ENCODE measurements at places on chromosomes 2 and 18.

- DNase-seq = no peak
Observed at GRCh38 chr2:236774171-236774570, 204.5 kb downstream of the ACKR3 start.

- DNase-seq = no peak
Observed at GRCh38 chr2:30823452-30823851, 16.2 kb upstream of the CAPN13 start.

DNA sequence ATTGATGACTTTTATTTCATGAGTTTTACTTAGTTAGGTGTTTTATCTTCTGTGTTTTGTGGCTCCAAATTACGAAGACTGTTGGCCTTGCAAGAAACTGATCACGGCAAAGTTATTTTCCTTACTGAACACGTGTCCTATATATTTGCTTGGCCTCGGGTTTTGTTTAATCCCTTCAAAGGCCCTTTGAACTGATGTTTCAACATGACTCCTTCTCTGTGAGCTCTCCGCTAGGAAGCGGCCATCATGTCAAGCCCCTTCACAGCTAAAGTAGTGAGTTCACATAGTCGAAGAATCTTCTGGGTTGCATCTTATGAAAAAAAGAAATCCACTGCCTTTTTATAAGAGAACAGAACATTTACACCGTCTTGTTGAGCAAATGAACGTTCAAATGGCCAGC is 159.3 kb downstream of the GBX2 start:
- no peak for DNase-seq

- DNase-seq = no peak
Observed at GRCh38 chr2:13474538-13474937, 757.8 kb downstream of the TRIB2 start.

DNA sequence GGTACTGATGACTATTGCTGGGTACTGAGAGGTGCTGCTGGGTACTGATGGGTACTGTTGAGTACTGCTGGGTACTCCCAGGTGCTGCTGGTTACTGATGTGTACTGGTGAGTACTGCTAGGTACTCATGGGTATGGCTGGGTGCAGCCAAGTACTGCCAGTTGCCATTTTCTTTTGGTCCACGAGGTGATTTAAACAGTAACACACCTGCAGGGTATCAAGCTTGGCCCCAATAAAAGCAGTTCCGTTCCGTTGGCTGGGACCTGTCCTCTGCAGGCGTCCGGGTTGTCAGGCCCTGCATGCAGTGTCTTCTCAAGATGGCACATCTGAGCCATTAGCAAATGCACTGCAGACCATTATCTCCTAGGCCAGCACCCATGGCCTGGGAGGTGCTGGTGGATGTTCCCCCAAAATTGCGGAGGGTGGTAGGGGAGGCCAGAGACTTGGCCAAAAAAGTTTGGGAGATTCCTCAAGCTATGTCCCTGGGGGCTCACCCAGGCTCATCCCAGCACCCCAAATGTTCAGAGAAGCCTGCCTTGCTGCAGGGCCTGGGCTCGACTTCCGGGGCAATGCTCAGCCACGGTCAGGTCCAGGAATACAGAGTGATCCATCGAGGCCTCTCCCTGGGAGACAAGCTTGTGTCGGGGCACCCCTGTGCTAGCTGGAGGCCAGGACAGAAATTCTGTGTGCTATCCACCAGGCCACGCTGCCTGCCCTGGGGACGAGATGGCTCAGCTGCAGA is 165.2 kb downstream of the TWIST2 start:
- DNase-seq = no peak

- no peak for DNase-seq
Observed at GRCh38 chr2:85839461-85839860, 49.3 kb downstream of the ST3GAL5 start.

- DNase-seq = no peak
Observed at GRCh38 chr18:72460210-72460680, 83.9 kb downstream of the CBLN2 start.

GRCh38 chr18:11224153-11224552 is 74.8 kb upstream of the PIEZO2 start:
- no peak for DNase-seq

- DNase-seq = no peak
Observed at GRCh38 chr2:170218456-170218855, 40.5 kb downstream of the MYO3B start.

- DNase-seq = no peak
Observed at GRCh38 chr2:4576075-4576474, 872.7 kb downstream of the DCDC2C start.

DNA sequence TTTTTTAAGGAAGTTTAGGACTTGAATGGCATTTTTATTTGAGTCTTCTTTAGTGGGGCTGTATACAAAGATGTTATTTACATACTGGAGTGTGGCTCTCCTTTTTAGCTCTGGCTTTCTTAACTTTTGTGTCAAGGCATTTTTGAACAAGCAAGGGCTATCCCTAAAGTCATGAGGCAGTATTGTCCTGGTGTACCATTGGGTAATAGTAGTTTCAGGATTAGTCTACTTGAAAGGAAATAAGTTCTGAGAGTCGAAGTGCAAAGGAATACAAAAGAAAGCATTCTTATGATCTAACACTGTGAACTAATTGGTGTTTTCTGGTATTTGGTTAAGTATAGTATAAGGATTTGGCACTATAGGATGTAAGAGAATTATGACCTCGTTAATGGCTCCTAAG is 1.9 kb upstream of the CYP27A1 start:
- no peak for DNase-seq

DNA sequence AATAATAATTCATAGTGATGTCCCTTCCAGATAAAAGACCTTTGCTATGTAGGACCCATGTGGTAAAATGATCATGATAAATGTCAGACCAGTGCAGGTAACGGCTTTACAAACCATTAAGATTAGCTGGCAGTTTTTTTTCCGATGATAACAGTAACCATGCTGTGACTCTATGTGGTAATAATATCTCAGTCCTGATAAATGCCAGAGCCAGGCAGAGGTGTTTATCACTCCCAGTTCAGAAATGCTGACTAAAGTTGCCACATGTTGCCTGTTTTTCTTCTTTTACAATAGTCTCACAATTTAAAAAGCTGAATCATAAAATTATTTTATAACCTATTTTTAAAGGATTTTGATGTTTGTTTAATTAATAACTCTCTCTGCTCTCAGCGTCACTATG is 565.1 kb downstream of the ARHGAP15 start:
- no peak for DNase-seq

GRCh38 chr18:63604791-63605567 is 17.8 kb downstream of the SERPINB13 start:
- DNase-seq = no peak

DNA sequence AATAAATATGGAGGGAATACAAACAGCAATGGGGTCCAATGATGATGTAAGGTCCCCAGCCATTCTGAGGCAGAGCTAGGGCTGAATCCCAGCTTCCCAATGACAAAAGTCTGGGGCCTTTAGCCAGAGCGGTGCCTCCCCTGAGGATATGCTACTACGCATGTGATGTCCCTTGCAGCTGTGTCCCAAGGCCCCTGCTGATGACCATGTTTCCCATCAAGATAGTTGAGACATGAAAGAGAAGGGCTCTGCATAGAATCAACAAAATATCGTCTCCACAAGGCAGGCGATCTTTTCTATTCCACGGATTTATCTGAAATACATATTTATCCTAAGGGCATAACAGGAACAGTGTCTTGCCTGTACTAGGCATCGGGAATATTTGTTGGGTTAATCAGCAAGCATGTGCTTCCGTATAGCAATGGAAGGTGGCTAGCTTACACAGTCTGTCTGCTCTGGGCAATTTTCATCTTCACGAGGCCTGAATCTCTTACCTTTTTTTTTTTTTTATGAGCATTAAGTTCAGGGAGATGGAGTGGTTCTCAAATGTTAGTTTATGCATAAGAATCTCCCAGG is 284.6 kb downstream of the CNTNAP5 start:
- no peak for DNase-seq

DNA sequence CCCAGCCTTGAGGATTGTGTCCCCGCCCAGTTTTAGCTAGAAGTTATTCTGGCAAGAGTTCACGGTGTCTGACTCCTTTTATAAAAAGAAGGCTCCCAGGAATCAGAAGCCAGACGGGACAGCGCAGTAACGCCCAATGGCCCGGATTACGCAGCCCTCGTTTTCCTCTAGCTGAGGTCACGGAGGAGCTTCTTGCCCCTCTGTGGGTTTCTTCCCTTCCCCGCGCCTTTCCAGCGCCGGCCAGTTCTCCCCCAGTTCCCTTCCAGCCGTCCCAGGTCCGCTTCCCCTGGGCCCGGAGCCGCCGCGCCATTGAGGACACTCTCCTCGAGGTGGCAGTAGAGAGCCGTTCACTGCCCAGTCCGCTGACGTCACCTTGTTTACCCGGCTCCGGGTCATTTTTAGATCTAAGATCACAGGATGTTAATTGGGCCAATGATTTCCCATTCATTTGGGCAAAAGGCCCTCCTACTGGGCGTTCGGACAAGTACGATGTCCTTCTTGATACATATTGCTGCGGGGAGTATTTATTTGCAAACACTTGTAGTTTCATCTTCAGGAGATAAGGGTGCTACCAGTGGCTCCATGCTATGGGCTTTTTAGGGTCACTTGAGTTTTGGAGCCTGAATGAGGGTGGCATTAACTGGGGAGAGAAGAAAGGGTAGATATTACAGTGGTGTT is 81.5 kb upstream of the PPM1B start:
- DNase-seq = peak; percentile 83

GRCh38 chr2:189582809-189583192 is 2.2 kb upstream of the SLC40A1 start:
- no peak for DNase-seq

DNA sequence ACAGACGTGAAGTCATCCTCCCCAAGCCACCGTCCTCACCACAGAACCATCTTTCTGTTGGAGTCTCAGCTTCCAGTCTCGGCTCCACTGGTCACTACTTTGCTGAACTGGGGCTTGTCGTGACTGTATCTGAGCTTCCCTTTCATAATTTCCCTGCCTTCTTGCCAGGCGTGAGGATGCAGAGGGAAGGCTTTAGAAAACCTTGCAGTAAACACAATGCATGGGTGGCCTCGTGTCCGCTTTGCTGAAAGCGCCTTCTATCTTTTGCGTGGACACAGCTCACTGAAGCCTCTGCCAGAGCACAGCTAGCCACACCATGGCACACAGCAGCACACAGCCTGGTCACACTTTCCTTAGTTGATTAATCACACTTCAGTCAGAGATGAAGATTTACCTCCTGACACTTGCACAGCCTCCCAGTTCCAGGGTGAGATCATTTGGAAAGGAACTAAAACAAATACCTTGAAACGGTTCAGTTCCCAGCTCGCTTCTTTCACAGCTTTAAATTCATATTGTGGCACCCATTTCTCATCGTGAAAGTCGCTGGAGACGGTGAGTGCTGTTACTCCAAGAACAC is 2.8 kb upstream of the GPR45 start:
- DNase-seq = no peak

GRCh38 chr2:62040926-62041325 is 135.5 kb downstream of the COMMD1 start:
- no peak for DNase-seq

- no peak for DNase-seq
Observed at GRCh38 chr2:14756981-14757657, 124.6 kb downstream of the LRATD1 start.

DNA sequence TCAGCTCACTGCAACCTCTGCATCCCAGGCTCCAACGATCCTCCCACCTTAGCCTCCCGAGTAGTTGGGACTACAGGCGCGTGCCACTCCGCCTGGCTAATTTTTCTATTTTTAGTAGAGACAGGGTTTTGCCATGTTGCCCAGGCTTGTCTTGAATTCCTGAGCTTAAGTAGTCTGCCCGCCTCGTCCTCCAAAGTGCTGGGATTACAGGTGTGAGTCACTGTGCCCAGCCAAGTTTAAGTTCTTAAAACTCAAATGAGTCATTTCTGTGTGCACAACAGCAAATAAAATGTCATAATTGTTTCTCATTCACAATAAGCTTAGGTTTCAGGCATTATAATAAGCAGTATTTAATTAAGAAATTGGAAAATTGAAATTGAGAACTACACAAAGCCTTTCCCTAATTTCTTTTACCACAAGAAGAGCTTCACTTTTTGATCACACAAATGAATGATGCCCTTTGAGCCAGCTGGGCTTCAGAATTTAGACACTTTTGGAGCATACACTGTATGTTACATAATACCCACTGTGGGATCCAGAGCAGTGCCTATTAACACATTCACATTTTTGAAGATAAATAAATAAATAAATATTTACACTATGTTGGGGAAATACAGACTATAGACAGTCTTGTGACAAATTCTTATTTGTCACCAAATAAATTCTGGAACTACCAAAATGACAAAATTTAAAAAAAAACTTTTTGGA is 8.6 kb upstream of the ME2 start:
- no peak for DNase-seq

GRCh38 chr2:33323957-33324356 is 152.5 kb upstream of the RASGRP3 start:
- no peak for DNase-seq

DNA sequence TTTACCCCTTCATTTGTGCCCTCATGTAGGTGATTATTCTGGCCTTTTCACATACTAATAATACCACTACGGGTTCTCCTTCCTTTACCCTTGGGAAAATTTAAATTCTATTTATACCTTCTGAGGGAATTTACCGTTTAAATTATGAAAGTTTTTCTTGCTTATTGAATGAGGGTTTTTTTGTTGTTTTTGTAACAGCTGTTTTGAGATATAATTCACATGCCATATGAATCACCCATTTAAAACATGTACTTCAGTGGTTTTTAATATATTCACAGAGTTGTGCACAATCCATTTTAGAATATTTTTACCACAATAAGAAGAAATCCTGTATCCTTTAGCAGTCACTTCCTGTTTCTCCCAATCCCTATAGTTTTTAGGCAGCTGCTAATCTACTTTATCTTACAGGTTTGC is 54.7 kb downstream of the EML4 start:
- DNase-seq = no peak

GRCh38 chr18:47526147-47526546 is 274.7 kb upstream of the SKOR2 start:
- no peak for DNase-seq

DNA sequence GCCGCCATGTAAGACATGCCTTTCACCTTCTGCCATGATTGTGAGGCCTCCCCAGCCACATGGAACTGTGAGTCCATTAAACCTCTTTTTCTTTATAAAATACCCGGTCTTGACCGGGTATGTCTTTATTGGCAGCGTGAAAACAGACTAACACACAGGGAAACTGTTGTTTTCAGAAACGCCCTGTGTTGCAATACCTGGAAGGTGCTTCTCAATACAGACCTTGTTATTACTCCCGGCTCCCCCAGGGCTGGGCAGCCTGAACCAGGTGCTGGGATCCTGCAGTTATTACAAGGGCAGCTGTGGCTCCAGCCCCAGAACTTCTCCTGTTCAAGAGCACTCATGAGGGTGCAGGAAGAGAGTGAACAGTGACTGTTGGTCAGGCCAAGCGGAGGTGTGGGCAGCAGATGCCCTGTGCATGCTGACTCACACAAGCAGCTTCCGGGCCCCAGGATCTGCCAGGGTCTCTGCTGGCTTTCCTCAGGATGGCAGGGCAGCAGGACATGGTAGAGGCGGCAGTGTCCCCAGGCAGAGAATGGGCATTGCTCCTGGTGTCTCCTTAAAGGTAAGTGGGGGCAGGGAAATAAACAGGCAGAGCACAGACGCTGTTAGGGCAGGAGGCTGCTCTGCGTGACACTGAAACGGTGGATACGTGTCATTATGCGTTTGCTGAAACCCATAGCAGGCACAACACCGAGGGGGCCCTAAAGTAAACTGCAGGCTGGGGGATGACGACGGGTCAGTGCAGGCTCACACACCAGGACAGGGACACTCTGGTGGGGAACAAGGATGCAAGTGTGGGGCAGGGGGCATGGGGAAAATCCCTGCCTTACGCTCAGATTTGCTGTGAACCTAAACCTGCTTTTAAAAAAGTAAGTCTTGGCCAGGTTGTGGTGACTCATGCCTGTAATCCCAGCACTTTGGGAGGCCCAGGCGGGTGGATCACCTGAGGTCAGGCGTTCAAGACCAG is 89.1 kb downstream of the NDUFA10 start:
- no peak for DNase-seq

- no peak for DNase-seq
Observed at GRCh38 chr2:145841973-145842372, 1322.1 kb upstream of the ZEB2 start.

All from hypothalamus (tissue), 51 donors.